ENCODE measurements at places on chromosomes 2 and 18.

DNA sequence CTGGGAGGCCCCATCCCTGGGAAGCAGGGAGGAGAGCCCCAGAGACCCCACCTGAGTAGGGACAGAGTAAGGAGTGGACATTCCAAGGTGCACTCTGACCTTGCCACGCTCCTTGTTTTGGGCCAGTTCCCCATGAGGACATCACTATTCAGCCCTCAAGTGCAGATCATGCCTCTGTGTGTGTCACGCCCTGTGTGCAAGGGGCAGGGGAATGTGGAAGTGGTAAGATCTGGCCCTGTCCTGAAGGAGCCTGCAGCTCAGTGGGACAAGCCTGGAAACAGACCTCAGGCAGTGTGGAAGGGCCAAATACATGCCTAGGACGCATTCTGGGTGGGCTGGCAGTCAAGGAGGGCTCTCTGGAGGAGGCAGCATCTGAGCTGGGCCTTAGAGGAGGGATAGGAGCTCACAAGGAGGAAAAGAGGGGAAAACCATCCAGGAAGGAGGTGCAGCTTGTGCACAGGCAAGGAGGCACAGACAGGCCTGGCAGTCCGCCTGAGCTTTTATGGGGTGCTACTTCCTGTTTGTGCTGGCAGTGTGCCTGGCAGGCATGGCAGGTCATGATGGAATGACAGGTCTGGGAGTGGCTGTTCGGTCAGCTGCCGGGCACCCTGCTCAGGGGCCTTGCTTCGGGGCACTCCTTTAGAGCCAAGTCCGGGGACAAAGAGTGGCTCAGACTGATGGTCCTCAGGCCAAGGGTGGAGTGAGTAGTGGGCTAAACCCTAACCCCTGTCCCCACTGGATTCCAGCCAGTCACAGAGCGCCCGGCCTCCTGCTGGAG is 3.3 kb downstream of the KLHL30 start:
- no peak for DNase-seq

- DNase-seq: no peak
Observed at GRCh38 chr2:161745866-161746614, 121.8 kb downstream of the SLC4A10 start.

- no peak for DNase-seq
Observed at GRCh38 chr2:240987588-240987987, 10.8 kb upstream of the SNED1 start.

DNA sequence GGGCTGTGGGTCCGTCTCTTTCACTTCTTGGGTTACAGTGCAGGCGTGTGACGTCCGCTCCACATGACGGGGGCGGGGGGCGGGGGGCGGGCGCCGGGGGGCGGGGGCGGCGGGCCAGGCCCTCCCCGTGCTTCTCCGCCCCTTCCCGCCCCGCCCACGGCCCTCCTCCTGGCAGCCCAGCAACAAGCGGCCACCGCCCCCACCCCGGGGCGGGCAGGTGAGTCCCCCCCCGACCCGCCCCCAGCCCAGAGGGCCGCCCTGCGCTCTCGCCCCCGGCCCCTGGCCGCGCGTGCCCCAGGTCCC is 3.6 kb downstream of the ZNF516 start:
- DNase-seq: peak; percentile 78

GRCh38 chr2:111952871-111953452 is 54.6 kb downstream of the MERTK start:
- DNase-seq: no peak

DNA sequence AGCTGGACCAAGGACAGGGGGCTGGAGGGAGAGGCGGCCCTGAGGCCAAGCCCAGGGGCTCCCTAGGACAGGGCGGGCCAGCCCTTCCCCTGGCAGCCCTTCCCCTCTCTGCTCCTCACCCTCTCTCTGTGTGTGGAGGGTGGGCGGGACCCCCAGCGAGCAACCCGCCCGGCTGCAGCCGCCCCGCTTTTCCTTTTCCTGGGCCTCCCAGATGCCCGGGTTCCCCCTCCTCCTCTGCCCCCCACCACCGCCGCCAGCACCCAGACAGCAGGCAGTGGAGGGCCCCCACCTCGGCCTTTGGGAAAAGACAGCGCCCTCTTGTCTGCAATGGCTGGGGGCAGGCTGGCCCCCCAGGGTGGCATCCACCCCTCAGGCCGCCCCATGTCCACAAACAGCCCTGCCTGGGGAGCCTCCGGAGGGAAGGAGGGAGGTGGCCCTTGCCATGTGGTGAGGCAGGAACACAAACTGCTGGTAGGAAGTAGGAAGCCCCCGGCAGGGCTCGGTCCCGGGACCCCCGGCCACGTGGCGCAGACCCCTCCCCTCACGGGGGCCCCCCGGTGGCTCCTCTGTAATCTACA is 135.1 kb upstream of the CTDP1 start:
- DNase-seq: no peak

DNA sequence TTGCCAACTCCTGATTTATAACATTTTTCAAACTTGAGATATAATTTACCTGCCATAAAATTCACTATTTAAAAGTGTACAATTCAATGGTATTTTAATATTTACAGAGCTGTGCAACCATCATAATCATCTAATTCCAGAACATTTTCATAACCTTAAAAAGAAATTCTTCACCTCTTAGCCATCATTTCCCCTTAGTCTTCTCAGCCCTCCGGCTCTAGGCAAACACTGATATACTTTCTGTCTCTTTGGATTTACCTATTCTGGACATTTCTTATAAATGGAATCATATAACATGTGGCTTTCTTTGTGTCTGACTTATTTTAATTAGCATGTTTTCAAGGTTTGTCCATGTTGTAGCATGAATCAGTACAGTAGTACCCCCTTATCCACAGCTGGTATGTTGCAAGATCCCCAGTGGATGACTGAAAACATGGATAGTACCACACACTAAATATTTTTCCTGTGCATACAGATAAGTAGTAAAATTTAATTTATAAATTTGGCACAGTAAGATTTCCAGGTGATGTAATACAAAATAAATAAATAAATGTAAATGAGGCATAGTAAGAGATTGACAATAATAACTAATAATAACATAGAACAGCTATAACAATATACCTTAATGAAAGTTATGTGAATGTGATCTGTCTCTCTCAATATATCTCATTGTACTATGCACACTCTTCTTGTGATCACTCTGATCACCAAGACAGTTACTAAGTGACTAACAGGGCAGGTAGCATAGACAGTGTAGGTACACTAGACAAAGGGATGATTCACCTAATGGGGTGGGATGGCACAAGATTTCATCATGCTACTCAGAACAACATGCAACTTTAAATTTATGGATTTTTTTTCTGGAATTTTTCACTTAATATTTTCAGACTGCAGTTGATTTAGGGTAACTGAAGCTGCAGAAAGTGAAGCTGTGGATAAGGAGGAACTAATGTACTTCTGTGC is 73.1 kb downstream of the RAB3GAP1 start:
- no peak for DNase-seq

DNA sequence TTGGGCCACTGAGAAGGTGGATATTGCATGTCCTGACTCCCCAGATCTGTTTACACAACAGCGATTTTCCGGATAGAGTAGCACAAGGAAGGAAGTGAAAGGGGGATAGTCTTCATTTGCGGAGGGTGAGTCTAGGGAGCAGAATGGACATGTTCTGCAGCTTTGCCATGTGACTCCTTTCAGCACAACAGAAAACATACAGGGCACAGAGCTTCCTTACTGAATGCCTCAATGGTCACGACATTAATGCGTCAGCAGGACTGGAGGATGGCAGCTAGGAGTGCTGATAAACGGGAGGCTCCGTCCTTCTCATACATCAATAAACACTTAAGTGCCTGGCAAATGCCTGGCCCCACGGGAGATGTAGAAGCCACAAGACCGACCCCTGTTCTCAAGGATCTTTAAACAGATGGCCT is 163.0 kb downstream of the FAM210A start:
- no peak for DNase-seq
